ENCODE measurements at places on chromosomes 5 and 9.

DNA sequence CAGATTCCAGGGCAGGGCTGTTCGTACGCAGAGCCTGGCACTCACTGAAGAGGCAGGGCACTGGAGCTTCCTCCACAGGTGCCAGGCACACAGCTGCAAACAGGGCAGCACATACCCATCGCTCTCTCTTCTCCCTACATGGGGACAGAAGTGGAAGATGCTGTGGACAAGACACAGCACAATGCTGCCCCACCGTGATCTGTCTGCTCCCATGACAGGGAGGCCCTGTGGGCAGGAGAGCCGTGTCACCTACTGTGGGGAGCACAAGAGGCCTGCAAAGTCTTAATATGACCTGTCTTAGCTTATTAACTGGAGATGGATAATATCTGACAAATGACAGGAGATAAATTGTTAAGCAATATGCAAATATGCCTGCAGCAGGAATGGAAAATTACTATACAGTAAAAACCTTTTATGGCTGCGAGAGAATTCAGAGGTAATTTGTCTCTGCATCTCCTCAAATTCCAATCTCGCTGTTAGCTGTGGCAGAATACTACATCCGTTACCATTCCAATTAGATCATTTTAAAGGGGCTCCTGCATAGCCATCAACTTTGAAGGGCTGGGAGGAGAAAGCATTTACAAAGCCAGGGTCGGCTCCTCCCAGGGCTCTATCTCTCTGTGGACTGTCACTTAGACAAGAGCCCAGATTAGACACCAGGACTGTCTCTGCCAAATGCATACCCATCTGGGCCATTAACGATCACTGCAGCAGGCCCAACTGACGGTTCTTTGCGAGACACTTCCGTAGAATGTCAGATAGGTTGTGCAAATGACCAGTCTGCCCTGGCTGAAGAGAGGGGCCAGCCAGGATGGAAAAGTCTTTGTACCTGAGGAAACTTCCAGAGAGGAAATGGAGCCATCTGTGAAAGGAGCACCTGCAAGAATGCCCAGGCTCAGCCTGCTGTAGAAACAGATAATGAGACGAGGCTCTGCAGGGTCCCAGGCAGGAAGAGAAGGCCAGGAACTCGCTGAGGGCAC is 90.7 kb upstream of the FSTL4 start:
- no peak for DNase-seq

GRCh38 chr5:109863752-109864151 is 174.0 kb downstream of the MAN2A1 start:
- no peak for DNase-seq

DNA sequence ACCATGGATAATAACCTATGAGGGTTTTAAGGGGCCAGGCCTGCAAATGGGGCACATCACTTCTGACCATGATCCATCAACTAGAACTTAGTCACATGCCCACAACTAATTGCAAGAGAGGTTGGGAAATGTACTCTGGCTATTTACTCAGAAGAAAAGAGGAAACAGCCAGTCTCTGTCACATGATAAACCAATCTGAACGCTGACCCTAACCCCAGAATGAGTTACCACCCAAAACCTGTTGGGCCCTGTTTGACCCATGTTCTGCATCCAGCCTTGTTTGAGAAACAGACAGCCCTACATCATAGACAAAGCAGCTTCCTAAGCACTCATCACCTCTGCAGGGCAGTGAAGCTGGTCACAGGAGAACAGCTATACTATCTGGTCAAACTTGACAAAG is 5.8 kb downstream of the MACROH2A1 start:
- no peak for DNase-seq

- no peak for DNase-seq
These were observed 1.9 kb upstream of the SPDL1 start for GRCh38 chr5:169581580-169582227.

DNA sequence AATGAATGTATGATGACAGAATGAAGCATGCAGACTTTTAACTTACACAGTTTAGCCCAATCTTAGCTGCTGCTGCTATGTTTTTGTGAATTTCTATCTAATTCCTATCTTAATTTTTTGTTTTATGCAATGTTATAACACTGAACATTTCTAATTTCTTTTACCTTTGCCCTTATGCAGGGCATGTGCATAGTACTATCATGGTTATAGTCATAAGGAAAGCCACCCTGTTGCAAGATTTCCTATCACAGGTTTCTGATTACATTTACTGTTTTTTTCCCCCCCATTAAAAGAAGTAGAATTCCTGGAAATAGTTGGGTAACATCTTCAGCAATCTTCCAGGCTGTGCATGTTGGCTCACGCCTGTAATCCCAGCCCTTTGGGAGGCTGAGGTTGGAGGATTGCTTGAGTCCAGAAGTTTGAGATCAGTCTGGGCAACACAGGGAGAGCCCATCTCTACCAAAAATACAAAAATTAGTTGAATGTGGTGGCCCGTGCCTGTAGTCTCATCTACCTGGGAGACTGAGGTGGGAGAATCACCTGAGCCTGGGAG is 164.4 kb downstream of the KDM4C start:
- DNase-seq: no peak

- no peak for DNase-seq
These were observed 1209.3 kb upstream of the C9orf72 start for GRCh38 chr9:28782630-28783029.

DNA sequence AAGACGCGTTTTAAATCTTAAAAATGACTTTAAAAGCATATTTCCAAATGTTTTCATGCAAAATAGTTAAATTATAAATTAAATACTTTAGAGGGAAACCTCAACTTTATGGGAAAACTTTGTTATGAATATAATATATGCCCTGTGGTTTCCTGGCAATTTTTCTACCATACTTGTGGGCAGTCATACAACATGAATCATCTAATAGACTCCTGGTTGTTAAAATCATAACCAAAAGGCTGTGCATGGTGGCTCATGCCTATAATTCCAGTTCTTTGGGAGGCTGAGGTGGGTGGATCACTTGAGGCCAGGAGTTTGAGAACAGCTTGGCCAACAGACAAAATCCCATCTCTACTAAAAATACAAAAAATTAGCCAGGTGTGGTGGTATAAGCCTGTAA is 18.2 kb downstream of the ATP10B start:
- DNase-seq: no peak

GRCh38 chr9:36164989-36165388 is 4.2 kb upstream of the CCIN start:
- DNase-seq: no peak

DNA sequence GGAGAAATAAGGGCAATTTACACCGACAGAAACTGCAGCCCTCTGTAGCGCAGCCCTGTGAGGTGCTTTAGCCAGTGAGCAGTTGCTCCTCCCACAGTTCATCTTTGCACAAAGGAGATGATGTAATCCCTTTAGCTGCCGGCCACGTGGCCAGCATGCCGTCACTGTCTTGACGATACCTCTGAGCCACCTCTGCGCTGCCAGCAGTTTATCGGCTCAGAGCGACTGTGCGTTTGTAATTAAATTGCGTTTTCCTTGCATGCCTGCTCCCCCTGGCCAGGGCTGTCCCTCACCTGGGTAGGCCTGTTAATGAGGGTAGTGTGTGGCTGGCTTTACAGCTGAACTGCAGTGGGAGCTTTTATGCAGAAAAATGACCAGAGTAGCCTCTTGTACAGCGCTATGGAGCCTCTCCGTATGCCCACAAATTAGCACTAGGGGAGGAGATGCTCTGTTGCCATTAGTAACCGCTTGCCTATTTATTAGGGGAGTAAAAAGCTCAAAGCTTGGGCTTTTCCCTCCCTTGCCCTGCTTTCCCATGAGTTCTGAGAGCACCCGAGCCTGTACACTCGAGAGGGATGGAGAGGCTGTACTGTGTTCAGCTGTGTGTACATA is 107.0 kb downstream of the TRIO start:
- no peak for DNase-seq

DNA sequence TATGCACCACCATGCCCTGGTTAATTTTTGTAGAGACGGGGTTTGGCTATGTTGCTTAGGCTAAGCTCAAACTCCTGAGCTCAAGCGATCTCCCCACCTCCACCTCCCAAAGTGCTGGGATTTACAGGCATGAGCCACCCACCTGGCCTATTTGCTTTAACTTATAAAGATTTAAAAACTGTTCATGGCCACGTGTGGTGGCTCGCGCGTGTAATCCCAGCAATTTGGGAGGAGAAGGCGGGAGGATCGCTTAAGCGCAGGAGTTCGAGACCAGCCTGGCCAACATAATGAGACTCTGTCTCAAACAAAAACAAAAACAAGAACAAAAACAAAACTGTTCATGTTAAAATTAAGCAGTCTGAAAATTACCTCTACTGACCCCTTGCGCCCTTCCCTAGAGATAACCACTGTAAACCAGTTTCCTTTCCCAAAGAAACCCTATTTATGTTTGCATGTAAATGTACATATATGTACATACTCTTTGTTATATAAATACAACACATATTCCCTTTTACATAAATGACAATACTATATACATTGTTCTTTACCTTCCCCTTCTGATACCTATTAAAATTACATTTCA is 1.5 kb downstream of the AK6 start:
- no peak for DNase-seq

DNA sequence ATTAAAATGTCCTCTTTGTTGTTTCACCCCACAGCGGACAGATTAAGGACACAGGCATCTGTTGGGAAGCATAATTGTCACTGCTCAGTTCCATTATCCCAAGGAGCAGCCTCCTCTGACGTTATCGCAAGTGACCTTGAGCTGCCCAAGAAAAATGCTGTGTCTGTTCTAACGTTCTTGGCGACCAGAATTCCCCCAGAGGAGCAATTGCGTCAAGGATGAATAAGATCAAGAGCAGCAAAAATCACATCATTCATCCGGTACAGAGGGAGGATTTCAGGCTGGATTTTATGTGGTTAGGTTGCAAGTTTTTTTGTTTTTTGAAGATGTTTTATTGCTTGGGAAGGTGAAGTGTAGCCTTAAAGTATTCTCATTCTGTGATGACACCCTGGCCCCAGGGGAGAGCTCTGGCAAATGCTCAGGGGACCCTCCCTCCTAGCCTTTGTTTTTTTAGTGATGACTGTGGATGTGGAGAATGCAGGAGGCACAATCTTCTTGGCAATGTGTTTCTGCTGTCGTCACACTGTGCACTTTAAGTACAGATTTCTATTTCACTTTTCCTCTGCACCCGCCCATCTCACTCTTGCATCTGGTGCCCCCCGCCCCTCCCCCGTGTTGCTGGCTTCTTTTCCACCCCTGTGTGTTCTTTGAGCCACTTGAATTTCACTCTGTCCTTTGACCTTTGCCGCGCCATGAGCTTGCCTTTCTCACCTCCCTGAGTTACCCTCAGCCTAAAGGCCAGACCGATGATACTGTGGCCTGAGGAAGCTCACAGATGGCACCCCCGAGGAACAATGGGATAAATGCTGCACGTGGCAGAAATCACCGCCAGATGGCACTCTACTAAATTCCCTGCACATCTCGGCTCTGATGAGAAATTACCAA is 308.5 kb downstream of the RAB3C start:
- DNase-seq: no peak

GRCh38 chr9:101705135-101705661 is 33.2 kb downstream of the GRIN3A start:
- no peak for DNase-seq

DNA sequence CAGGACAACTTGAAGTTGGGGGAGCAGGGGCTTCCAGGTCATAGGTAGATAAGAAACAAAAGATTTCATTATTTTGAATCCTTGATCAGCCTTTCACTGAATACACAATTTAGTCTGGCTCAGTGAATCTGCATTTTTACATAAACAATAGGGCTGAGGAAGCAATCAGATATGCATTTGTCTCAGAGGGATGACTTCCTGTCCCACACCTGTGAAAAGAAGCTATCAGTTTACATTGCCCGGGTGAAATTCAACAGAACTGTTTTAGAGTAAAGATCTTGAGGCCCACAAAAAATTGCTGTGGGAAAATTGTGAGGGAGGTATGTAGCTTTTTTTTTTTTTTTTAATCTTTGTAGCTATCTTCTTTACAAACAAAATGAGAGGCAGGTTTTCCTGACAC is 38.3 kb downstream of the DNAJB5 start:
- DNase-seq: no peak

- DNase-seq: no peak
These were observed 63.9 kb downstream of the KIAA1958 start for GRCh38 chr9:112550531-112550930.

DNA sequence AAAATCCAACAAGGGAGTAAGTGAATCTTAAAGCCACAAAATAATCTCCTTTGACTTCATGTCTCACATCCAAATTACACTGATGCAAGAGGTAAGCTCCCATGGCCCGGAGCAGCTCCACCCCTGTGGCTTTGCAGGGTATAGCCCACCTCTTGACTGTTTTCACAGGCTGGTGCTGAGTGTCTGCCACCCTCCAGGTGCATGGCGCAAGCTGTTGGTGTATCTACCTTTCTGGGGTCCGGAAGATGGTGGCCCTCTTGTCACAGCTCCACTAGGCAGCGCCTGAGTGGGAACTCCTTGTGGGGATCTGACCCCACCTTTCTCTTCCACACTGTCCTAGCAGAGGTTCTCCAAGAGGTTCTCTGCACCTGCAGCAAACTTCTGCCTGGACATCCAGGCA is 1051.1 kb upstream of the CDH6 start:
- DNase-seq: no peak

DNA sequence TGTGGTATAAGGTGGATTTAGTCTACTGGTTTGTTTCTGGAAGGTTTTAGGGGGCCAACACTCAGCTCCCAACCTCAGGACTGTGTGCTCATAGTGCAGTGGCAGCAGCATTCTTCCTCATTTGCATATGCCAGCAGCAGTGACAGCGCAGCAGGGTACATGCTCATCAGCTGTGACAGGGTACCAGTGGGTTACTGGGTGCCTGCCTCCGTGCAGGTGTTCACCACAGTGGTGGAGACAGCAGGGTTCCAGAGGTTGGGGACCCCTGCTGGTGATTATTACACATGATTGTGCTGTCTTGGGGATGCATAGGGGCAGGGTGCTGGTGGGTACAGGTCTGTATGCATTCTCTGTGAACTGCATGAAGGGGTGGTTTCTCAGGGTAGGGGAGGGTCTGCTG is 45.5 kb upstream of the IFNE start:
- no peak for DNase-seq

GRCh38 chr5:10243660-10244240 is 5.9 kb downstream of the ATPSCKMT start:
- DNase-seq: no peak

GRCh38 chr9:114611516-114612271 is 603 bp downstream of the TMEM268 start:
- no peak for DNase-seq

- no peak for DNase-seq
These were observed 125.2 kb upstream of the SMIM23 start for GRCh38 chr5:171660434-171660833.

GRCh38 chr5:143229896-143230675 is 173.4 kb downstream of the NR3C1 start:
- no peak for DNase-seq

DNA sequence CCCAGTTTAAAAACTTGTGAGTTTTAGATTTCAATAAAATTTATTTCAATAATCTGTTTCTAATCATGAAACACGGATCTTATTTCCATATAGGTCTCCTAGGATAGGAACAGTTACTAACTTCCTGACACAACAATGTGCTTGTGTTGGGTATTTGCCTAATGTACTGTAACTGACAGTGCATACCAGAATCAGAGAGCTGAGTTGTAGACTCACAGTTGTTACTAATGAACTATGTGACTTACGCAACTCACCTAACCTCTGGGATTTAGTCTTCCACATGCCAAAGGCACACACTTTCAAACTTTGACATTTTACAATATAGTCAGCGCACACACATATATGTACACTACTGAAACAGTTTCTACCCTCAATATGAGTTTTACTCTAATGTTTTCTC is 77.7 kb downstream of the HOMER1 start:
- no peak for DNase-seq

- no peak for DNase-seq
These were observed 44.5 kb downstream of the SMC5 start for GRCh38 chr9:70303268-70303667.

GRCh38 chr5:20611620-20612019 is 623.6 kb upstream of the CDH18 start:
- DNase-seq: no peak

Data from esophagus squamous epithelium (tissue), 5 donors.